ENCODE measurements at places on chromosomes 7 and 10. TPM values are rescaled to one million over a fixed set of nuclear protein-coding genes. Genes with fewer than 3 reads are reported as not detected.

Gene FRAT2
- 18.7 TPM for total RNA-seq

Gene PSPH
- 2.8 TPM for total RNA-seq

Gene AKR1C2
- total RNA-seq = not detected

Gene PRSS37
- not detected for total RNA-seq

Gene ANXA8
- not detected for total RNA-seq

Gene PRKCQ
- total RNA-seq = 46.5 TPM

Gene SKIDA1
- total RNA-seq = not detected

Gene CLEC5A
- not detected for total RNA-seq

Gene TUBB8
- total RNA-seq = not detected

Gene NKX2-3
- not detected for total RNA-seq

Gene HOXA3
- 0.78 TPM for total RNA-seq

Gene GFRA1
- not detected for total RNA-seq

Gene CTAGE15
- not detected for total RNA-seq

Gene ABCB4
- total RNA-seq = 0.50 TPM

GRCh38 chr10:47123716-47124288 is 176.2 kb upstream of the GDF10 start:
- no peaks in the 10 kb centered on the region for H3K4me1 ChIP-seq
- H3K4me3 ChIP-seq = no peak overlapping the region
- DNase-seq = no peak
- H3K27ac ChIP-seq = no peak overlapping the region
- no peaks in the 10 kb centered on the region for H3K27me3 ChIP-seq

DNA sequence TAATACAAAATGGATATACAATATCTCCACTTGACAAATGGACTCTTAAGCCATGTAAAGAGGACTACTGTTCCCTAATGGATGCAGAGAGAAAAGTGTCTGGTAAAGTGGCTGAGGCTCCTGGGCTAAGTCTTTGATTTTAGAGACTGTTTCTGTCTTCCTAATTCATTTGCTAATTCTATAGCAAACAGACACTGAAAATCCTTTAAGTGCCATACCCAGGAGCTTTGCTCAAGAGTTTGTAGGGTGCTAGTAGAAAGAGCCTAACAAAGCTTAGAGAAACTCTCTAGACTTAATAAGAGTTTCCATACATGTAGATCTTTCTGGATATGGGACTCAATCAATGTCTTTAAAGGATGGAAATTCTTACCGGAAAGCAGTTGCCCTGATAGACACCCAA is 16.7 kb downstream of the CEP55 start:
- no peak overlapping the region for H3K4me3 ChIP-seq
- no peak overlapping the region for H3K27ac ChIP-seq
- H3K36me3 ChIP-seq = no peaks in the 10 kb centered on the region
- no peaks in the 10 kb centered on the region for H3K4me1 ChIP-seq
- no peak for DNase-seq

GRCh38 chr10:118045837-118046394 is 825 bp downstream of the RAB11FIP2 start:
- peaks cover 12% of the 10 kb centered on the region for H3K4me1 ChIP-seq
- H3K27me3 ChIP-seq = no peaks in the 10 kb centered on the region
- DNase-seq = peak; percentile 49
- H3K36me3 ChIP-seq = no peaks in the 10 kb centered on the region

DNA sequence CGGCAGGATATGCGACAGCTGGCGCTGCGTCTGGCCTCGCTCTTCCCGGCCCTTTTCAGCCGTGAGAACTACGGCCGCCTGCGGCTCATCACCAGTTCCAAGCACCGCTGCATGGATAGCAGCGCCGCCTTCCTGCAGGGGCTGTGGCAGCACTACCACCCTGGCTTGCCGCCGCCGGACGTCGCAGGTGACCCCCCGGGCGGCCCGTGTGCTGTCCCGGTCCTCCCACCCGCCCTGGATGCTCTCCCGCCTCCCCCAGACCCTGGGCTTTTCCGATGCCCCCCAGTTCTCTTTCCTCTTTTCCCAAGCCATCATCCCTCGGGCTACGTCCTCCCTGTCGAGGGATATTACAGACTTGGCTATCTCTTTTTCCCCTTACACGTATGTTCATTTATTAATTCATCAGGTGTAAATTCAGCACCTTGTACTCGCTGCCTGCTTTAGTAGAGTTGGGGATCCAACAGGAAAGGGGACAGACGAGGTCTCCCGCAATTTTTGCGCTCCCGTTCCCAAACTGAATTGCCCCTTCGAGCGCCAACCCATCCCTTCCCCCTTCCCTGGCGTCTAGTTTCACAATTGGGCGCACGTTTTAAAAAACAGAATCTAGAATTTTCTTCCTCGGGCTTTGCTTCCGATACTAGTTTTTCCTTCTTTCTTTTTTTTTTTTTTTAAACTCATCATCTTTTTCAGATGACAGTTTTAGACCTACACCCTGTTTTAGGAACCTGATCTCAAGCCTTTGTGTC is 846 bp downstream of the MINPP1 start:
- no peak overlapping the region for H3K27ac ChIP-seq
- peaks cover 3% of the 10 kb centered on the region for H3K27me3 ChIP-seq
- peak overlapping the region; percentile 89 for H3K4me3 ChIP-seq
- DNase-seq = peak; percentile 31

GRCh38 chr10:75126277-75126676 is 14.8 kb downstream of the SAMD8 start:
- no peaks in the 10 kb centered on the region for H3K27me3 ChIP-seq
- H3K4me3 ChIP-seq = no peak overlapping the region
- H3K27ac ChIP-seq = no peak overlapping the region
- peaks cover 4% of the 10 kb centered on the region for H3K36me3 ChIP-seq
- no peak for DNase-seq

- no peaks in the 10 kb centered on the region for H3K27me3 ChIP-seq
- no peaks in the 10 kb centered on the region for H3K4me1 ChIP-seq
- H3K36me3 ChIP-seq = no peaks in the 10 kb centered on the region
- H3K27ac ChIP-seq = no peak overlapping the region
- no peak for DNase-seq
These were observed 162.0 kb upstream of the PLXNA4 start for GRCh38 chr7:132738254-132738653.

GRCh38 chr7:1758028-1758858 is 88.2 kb downstream of the ELFN1 start:
- H3K27ac ChIP-seq = no peak overlapping the region
- H3K36me3 ChIP-seq = no peaks in the 10 kb centered on the region
- peaks cover 6% of the 10 kb centered on the region for H3K4me1 ChIP-seq
- H3K27me3 ChIP-seq = peaks cover 2% of the 10 kb centered on the region

GRCh38 chr10:107164992-107165391 is 486 bp upstream of the SORCS1 start:
- H3K27ac ChIP-seq = no peak overlapping the region
- no peaks in the 10 kb centered on the region for H3K4me1 ChIP-seq
- peaks cover 23% of the 10 kb centered on the region for H3K27me3 ChIP-seq
- DNase-seq = no peak

DNA sequence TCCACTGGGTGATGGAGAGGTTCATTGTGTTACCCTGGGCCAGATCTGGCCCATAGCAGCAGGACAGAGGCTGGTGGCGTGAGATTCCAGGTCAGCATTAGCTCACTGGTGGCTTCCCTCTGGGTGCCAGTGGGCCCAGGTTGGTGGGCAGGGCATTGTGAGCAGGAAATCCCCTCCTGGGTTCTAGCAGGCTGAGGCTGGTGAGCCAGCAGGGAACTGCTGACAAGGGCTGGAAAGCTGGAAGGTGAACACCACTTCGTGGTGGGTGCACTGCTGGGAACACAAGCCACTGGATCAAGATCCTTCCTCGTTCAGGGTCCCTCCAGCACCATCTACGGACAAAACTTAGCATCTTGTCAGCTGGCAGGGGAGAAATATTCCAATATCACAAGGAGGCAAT is 259.2 kb upstream of the FZD1 start:
- H3K4me1 ChIP-seq = no peaks in the 10 kb centered on the region
- no peak overlapping the region for H3K27ac ChIP-seq
- H3K27me3 ChIP-seq = no peaks in the 10 kb centered on the region

DNA sequence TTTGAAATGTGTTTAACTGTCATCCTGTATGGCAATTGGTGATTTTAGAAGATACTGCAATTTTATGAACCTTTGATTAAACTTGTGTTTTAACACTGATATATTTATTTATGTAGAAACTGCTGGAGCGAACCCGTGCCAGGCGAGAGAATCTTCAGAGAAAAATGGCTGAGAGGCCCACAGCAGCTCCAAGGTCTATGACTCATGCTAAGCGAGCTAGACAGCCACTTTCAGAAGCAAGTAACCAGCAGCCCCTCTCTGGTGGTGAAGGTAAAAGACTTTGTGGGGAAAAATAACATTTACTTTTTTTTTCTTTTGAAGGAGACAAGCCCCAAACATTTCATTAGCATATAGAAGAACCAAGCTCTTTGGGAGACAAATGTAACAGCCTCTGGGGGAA is 6.5 kb downstream of the ANLN start:
- H3K27me3 ChIP-seq = no peaks in the 10 kb centered on the region
- H3K4me1 ChIP-seq = no peaks in the 10 kb centered on the region
- H3K36me3 ChIP-seq = no peaks in the 10 kb centered on the region
- H3K27ac ChIP-seq = no peak overlapping the region
- no peak overlapping the region for H3K4me3 ChIP-seq

DNA sequence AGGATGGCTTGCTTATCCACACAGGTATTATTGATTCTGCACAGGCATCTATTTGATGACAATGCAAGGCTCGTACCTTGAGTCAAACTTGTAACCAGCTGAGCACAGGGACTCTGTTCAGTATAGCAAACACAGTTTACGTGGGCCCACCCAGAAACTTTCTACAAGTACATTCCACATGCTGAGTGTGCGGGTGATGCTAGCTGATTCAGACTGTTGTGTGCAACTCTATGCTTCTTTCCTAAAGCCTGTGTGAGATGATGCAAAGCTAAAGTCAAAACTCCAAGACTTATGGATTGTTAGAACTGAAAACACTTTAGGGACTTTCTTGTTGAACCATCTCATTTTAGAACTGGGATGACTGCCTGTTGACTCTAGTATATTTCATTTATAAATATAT is 21.5 kb upstream of the CALD1 start:
- no peak for DNase-seq
- H3K4me3 ChIP-seq = no peak overlapping the region
- H3K27ac ChIP-seq = no peak overlapping the region
- no peaks in the 10 kb centered on the region for H3K36me3 ChIP-seq
- H3K27me3 ChIP-seq = no peaks in the 10 kb centered on the region

GRCh38 chr10:17831341-17831740 is 22.2 kb downstream of the MRC1 start:
- H3K4me1 ChIP-seq = peaks cover 5% of the 10 kb centered on the region
- no peak for DNase-seq
- no peak overlapping the region for H3K27ac ChIP-seq
- no peak overlapping the region for H3K4me3 ChIP-seq
- no peaks in the 10 kb centered on the region for H3K36me3 ChIP-seq

- H3K4me3 ChIP-seq = no peak overlapping the region
- H3K36me3 ChIP-seq = no peaks in the 10 kb centered on the region
- H3K4me1 ChIP-seq = no peaks in the 10 kb centered on the region
- peaks cover 9% of the 10 kb centered on the region for H3K27me3 ChIP-seq
- DNase-seq = no peak
These were observed 23.5 kb upstream of the BPGM start for GRCh38 chr7:134623193-134623592.

- H3K4me1 ChIP-seq = no peaks in the 10 kb centered on the region
- no peak overlapping the region for H3K27ac ChIP-seq
- no peaks in the 10 kb centered on the region for H3K27me3 ChIP-seq
- H3K4me3 ChIP-seq = no peak overlapping the region
These were observed 103.6 kb downstream of the BTAF1 start for GRCh38 chr10:92027141-92027540.

DNA sequence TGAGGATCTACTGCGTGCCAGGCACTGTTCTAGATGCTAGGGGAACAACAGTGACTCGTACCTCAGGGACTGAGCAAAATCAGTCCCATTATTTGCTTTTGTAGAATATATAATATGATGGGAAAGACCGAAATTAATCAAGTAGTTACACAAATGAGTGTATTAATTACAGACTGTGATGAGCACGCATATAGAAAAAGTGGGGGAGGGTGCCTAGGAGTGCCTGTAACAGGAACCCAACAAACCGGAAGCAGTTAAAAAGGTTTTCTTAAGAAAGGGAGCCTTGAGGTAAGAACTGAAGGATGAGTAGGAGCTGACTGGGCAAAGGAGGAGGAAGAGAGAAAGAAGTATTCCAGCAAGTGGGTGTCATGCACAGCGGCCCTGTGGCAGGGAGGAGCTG is 28.2 kb upstream of the IL6 start:
- H3K4me1 ChIP-seq = no peaks in the 10 kb centered on the region
- peak overlapping the region; percentile 34 for H3K27ac ChIP-seq
- H3K27me3 ChIP-seq = no peaks in the 10 kb centered on the region
- no peak overlapping the region for H3K4me3 ChIP-seq

- H3K36me3 ChIP-seq = peaks cover 43% of the 10 kb centered on the region
- H3K27me3 ChIP-seq = no peaks in the 10 kb centered on the region
- no peak overlapping the region for H3K27ac ChIP-seq
- peaks cover under 1% of the 10 kb centered on the region for H3K4me1 ChIP-seq
These were observed 138.2 kb downstream of the SNX13 start for GRCh38 chr7:17802056-17802455.

GRCh38 chr10:69317175-69317604 is 38.9 kb downstream of the HK1 start:
- no peaks in the 10 kb centered on the region for H3K36me3 ChIP-seq
- peak overlapping the region; percentile 79 for H3K27ac ChIP-seq
- DNase-seq = no peak
- H3K4me3 ChIP-seq = no peak overlapping the region

DNA sequence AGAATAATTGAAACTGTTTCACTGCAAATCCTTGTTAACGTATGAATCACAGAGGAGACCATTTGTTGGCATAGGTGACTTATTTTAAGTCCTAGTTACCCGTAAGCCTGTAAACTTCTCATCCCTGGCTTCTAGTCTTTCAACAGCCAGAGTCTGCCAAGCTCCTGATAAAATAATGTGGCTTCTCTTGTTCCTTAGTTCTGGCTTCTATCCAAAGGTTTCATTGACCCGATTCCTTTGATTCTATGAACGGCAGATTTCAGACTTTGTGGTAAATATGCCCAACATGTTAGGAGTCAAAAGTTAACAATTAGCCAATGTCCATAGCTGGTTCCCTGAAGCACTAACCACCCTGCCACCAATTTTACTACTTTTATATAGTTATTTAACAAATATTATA is 23.3 kb downstream of the DNAH11 start:
- no peak for DNase-seq
- H3K4me3 ChIP-seq = no peak overlapping the region
- no peak overlapping the region for H3K27ac ChIP-seq
- no peaks in the 10 kb centered on the region for H3K27me3 ChIP-seq
- no peaks in the 10 kb centered on the region for H3K4me1 ChIP-seq

DNA sequence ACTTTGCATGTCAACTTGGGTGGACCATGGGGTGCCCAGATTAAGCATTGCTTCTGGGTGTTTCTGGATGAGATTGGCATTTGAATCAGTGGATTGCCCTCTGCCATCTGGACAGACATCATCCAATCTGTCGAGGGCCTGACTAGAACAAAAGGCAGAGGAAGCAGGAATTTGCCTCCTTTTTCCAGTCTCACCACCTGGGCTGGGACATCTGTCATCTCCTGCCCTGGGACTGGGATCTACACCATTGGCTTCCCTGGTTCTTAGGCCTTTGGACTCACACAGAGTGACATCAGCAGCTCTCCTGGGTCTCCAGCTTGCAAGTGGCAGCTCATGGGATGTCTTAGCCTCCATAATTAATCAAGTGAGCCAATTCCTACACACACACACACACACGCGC is 10.3 kb downstream of the SLC13A4 start:
- no peak for DNase-seq
- H3K27ac ChIP-seq = no peak overlapping the region
- no peak overlapping the region for H3K4me3 ChIP-seq
- no peaks in the 10 kb centered on the region for H3K36me3 ChIP-seq
